Activated gamma-delta T cell treated with Interleukin-2 at 50 U/mL for 16 hours (primary cell): ENCODE measurements at places on chromosomes 2 and 18.

DNA sequence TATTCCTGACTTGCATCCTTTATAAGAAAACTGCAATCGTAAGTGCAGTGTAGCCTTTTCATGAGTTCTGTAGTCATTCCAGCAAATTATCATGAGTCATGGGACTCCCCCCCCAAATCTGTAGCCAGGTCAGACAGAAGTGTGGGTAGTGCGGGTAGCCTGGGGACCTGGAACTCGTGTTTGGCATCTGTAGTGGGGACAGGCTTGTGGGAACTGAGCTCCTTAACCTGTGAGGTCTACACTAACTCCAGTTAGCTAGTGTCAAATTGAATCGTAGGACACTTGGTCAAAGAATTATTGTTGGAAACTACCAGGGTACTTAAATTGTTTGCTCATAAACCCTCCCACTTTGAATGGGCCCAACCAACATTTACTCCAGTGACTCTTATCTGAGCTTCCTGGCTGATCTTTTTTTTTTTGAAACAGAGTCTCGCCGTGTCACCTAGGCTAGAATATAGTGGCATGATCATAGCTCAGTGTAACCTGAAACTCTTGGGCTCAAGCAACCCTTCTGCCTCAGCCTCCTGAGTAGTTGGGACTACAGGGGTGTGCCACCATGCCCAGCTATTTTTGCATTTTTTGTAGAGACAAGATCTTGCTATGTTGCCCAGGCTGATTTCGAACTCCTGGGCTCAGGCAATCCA is 12.4 kb downstream of the PFN4 start:
- no peak for DNase-seq

- no peak for DNase-seq
These were observed 101.4 kb upstream of the RASGRP3 start for GRCh38 chr2:33375054-33375453.

DNA sequence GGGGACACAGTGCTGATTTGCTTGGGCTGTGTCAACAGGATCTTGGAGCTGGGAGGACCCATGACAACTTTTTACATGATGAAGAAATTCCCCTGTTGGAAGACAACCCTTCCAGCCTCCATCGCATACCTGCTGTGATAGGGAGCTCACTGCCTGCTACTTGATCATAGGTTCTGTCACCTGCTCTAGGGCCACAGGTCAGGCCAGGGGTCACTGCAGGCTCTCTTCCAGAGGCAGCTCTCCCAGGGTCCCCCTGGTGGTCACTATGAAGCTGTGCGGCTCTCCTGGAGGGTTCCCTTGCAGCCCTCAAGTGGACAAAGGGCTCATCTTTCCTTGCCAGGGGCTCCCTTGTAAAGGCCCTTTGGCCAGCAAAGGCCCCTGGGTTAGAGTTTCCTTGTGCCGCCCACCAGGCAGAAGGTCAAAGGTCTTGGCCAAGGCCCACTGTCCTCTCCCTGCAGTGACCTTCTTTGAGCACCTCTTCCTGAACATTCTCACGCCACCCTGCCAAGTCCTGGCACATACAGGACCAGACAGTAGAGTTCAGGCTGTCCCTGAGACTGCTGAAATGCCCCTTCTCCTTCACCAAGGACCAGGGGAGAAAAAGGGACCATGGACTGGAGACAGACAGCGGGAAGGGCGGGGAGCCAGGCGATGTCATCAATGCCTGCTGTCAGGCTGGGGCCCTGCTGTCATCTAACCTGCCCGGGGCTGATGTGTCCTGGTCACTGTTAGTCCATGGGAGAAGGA is 345.1 kb downstream of the DYSF start:
- no peak for DNase-seq

- no peak for DNase-seq
These were observed 89.0 kb downstream of the SPRED2 start for GRCh38 chr2:65343386-65343785.

GRCh38 chr18:8834881-8835280 is 129.5 kb downstream of the MTCL1 start:
- DNase-seq: no peak

GRCh38 chr18:77133835-77134496 is 1.4 kb upstream of the MBP start:
- DNase-seq: no peak

DNA sequence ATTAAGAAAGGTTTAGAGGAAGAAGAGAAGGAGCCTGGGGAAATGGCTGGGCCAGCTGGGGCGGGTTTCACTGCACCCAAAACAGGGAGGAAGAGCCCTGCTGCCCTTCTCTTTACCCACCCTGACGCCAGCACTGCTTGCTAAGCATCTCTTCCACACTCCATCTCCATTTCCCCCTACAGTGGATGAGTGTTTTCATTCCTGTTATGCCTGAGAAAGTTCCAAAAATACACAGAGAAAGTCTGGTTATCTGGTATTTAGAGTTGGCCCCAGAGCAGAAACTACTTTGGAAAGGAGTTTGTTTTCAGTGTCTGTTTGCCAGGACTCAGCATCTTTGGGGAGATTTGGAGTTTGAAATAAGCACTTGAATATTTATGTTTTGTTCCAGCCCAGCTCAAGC is 451.0 kb downstream of the SLC4A3 start:
- DNase-seq: no peak

DNA sequence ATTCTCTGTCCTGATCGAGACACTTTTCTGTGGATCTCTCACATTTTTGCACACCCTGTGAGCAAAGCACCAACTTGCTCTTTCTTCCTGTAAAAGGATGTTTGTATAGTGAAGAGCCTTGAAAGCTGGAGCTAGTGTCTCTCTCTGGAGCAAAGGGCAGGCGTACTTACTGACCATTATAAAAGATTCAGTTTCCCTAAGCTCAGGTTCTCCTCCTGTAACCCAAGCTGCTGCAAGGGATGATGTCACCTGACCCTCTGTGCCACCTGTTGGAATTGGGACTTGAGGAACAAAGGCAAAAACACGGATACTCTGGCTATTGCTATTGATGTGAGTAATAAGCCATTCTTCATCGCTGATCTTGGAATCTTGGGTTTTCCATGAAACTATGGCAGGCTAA is 52.6 kb upstream of the NEMP2 start:
- DNase-seq: no peak

DNA sequence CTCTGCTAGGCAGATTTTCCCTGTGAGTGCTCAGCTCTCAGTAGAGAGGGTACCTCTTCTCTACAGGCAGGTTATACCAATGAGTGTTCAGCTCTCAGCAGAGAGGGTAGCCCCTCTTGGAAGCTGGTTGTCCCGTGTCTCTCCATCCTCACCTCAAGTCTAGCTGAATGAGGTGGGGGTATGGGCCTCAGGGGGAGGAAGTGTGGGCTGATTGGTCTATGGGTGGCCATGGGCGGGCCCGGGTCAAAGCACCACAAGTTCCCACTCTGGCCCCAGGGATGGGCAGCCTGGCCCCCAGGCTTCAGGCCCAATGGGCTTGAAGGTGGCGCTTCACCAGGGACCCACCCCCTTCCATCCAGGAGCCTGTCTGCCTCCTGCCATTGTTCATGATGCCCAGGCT is 17.0 kb upstream of the MBD2 start:
- DNase-seq: no peak
